Inflammatory macrophage treated with lipopolysaccharide for 4 hours (primary cell): ENCODE measurements at places on chromosomes 3 and 15.

- DNase-seq, result no peak
Observed at GRCh38 chr15:52417957-52418356, 110.7 kb downstream of the MYO5A start.

DNA sequence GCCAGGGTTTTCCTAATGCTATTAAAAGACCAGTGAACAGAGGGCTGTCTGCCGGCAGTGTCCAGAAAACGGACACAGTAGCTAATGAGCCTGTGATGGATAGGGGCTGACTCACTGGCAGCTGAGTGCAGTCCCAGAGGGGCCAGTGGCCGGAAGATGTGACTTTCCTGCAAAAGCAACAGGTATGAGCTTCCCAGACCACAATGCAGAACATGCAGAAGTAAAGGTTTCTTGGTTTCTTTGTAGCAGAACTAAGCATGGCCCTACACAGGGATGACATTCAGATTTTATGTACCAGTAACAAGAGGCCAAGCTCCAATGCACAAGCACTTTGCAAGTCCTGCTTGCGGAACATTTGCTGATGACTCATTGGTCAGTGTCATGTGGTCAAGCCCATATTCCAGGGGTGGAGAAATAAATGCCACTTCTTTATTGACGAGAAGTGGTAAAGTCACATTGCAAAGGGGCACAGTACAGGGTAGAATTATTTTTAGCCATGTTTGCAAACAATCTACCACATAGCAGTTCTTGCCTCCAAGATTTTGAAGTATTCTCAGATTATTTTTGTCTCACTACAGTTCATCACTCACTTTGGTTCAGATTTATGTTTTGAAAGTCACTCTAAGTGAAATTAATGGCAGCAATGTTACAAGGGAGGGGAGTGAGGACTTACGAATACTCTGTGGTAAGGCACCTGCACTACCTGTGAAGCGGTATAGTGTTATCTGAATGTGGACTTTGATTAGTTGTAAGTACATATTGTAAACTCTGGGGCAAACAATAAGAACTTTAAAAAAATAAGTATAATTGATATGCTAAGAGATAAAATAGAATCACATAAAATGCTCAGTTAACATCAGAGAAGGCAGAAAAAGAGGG is 263.3 kb downstream of the ABHD5 start:
- DNase-seq, result peak; percentile 82

DNA sequence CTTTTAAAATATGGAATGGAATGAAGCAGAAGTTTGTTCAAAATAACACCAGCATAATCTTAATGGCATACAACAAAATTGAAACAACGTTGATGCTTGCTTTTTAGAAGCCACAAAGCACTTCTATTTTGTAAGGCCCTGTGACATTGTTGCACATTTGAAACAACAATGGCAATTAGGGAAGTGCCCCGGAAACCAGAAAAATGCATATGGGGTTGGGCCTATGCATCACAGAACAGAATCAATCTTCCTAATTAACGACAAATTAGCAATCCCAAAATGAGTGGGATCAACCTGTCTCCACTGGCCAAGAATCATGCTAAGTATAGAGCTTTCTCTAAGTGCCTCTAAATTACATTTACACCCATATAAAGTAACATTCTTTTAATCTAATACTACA is 168.9 kb downstream of the MEIS2 start:
- DNase-seq, result no peak

- DNase-seq, result no peak
Observed at GRCh38 chr3:40336511-40337135, 27.1 kb downstream of the EIF1B start.

DNA sequence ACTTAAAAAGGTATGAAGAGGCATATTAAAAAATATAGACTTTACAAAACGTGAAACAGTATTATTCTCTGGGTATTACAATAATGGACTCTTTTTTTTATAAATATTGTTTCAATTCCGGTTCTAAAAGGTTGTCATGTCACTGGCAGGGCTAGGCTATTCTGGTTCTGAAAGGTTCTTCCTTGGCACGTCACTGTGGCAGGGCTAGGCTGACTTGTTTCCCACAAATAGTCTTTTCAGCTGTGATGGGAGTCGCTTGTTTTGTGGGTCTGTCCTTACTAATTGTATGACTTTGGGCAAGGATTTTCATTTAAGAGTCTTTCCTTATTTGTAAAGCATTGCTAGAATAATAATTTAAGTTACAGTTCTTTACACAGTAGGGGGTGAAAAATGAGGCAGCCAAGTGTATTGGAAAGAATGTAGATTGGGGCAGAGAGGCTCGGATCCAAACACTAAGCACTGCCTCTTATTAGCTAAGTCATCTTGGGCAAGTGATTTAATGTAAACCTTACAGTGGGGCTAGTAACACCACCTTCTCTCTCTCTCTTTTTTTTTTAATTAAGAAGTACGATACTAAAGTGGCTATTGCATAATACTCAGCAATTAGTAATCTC is 12.4 kb upstream of the MELTF start:
- DNase-seq, result no peak

DNA sequence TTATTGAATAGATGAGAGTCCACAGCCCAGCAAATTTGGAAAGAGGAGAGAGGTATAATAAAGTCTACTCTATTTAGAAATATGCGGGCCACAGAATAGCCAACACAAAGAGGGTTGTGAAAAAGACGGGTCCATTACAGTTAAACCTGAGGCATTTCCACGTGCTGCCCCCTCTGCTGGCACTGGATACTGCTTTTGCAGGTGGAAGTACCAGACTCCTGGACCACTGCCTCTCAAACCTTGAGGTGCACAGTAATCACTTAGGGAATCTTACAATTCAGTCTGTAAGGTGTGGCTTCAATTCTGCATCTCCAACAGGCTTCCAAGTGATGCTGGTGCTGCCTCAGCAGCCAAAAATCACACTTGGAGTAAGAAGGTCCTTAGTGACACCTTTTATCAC is 3.0 kb upstream of the TFDP2 start:
- no peak for DNase-seq

GRCh38 chr15:31461375-31461774 is 134.7 kb downstream of the KLF13 start:
- DNase-seq, result no peak

GRCh38 chr15:37002041-37002672 is 98.2 kb downstream of the MEIS2 start:
- DNase-seq, result no peak

DNA sequence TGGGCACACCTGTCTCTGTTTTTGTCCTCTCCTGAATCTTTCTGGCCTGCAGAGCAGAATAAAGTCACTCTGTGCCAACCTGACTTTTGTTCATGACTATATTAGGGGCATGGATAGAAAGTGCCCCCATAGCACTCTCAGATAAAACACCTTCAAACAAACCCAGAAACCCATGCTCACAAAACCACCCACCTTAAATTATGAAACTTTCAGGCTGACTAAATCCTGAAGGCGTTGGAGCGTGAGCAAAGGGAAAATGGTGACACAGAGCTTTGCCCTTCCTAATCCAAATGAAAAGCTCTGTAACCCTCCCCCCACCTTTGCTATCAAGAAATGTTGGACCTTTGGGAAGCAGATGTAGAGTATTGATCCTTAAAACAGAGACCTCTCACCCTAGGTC is 138.9 kb downstream of the IGF1R start:
- DNase-seq, result peak; percentile 63

DNA sequence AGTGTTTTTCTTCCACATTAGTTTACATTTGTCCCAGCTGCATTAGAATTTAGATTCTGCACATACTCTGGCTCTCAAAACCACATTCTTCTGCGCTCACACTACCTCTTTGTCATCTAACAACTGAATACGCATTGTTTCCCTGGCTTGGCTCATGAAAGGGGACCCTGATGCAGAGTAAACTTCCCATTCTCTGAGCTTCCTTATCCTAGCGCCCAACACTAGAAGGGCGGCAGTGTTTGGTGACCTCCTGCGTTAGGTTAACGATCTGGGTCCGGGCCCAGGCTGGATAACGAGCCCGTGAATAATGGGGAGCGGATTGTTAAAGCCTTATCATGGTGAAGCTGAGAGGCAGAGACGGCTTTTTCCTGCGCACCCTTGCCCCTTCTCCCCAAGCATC is 63.9 kb downstream of the ETV5 start:
- no peak for DNase-seq

GRCh38 chr3:86988235-86988634 is 2.7 kb downstream of the VGLL3 start:
- DNase-seq, result no peak

DNA sequence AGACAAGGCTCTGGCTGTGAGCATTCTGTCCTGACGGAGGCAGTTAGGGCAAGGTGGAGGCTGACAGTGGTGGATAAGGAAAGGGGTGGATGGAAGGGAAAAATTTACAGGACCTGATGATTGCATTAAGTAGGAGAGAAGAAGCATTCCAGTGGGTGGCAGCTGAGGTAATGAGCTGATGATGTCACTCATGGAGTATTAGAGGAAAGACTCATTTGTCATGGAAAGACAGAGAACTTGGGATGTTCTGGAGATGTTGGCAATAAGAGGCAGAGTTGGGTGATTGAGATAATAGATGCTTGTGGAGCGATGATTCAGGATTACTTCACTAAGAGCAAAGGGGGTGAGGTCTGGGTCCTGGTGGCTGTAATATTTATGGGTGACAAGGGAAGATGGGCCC is 63.6 kb upstream of the SCN5A start:
- DNase-seq, result no peak

GRCh38 chr3:107045791-107046190 is 331.4 kb upstream of the CCDC54 start:
- DNase-seq, result no peak

DNA sequence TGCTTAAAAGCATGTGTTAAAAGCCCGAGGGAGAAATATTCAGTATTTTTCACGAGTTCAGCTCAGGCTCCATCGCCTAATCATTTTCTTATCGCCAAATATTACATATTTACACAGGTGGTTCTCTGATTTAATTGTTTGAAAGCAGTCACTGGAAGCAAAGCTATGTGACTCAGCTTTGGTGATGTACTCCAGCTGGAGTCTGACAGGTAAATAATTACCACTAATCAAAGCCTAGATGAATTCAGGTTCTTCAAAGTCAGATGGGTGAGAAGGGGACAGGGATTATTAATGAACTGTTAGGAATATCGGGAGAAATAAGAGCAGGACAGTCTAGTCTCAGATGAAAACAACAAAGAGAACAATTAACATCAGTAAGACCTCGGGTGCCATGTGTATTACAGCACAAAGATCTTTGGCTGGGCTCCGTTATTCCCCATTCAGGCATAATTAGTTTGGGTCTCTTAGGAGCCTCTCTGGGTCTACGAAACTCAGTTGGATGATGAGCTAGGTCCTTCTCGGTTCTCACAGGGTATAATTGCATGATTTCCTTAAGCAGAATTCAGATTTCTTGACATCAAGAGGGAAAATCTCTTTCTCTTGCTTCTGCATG is 331.7 kb upstream of the ADAMTS9 start:
- DNase-seq, result no peak

DNA sequence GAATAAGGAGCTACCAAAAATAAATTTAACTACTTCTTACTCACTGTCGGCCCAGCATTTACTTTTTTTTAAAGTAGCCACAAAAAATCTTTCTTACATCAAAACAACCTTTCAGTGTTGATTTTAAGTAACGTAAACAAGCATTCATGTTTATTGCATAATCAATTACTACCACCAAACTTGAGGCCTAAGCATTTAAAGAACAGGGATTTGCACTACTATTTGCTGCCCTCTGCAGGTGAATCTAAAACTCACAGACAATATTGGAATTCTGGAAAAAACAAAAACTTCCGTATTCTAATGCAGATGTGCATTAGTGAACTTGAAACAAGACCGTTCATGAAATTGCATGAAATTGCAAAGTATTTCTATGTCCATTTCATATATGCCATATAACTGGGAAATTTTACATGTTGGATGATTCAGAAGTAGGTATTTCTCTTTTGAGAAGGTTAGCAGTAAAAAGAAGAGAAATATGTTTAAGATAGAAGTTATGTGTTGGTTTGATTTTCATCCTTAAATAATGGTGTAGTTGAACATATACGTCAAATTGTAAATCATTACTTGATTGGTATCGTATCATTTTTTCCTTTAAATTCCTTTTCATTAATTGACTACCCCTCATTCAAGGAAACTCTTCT is 55.6 kb downstream of the CGGBP1 start:
- peak; percentile 73 for DNase-seq

GRCh38 chr3:18051306-18051705 is 308.9 kb upstream of the TBC1D5 start:
- no peak for DNase-seq

- no peak for DNase-seq
Observed at GRCh38 chr3:72354486-72354885, 493.8 kb downstream of the SHQ1 start.
